ENCODE measurements at places on chromosomes 12 and 14.

- no peak for DNase-seq
Observed at GRCh38 chr14:32450919-32451675, 122.0 kb downstream of the AKAP6 start.

- DNase-seq = no peak
Observed at GRCh38 chr12:123092866-123093265, 58.0 kb downstream of the PITPNM2 start.

DNA sequence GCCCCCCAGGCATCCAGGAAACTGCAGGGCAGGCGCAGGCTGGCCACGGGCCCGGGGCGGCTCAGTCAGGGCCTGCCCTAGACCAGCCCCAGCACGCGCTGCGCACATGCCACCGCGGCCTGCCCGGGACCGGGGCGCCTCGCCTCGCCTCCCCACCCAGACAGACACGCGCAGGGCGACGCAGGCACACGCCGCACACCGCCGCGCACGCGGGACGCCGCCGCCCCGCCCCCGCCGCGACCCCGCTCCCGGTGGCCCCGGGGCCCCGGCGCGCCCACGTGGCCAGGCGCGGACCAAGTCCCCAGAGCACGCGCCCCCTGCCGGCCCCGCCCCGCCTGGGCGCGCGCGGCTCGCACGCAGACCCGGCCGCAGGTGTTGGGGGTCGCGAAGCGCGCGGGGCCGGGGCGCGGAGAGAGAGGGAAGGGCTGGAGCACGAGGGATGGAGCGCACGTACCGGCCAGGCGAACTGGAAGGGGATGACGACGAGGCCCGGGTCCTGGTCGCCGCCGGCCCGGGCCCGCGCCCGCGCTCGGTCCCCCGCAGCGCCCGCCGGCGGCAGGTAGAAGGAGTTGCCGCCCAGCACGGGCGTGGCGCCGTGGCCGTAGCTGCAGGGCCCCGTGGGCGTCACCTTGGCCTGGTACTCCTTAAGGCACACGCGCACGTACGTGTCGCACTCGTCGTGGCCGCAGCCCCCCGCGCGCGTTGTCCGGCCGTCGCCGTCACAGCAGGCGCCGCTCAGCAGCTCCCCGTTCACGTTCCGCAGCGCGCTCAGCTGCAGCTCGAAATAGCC, 1.1 kb downstream of the JAG2 start:
- no peak for DNase-seq

- peak; percentile 93 for DNase-seq
Observed at GRCh38 chr14:94601884-94602391, 10.3 kb upstream of the SERPINA3 start.

- DNase-seq = no peak
Observed at GRCh38 chr14:25259470-25259869, 209.5 kb upstream of the STXBP6 start.

GRCh38 chr14:105389534-105389933, 8.8 kb upstream of the TEX22 start:
- DNase-seq = no peak

DNA sequence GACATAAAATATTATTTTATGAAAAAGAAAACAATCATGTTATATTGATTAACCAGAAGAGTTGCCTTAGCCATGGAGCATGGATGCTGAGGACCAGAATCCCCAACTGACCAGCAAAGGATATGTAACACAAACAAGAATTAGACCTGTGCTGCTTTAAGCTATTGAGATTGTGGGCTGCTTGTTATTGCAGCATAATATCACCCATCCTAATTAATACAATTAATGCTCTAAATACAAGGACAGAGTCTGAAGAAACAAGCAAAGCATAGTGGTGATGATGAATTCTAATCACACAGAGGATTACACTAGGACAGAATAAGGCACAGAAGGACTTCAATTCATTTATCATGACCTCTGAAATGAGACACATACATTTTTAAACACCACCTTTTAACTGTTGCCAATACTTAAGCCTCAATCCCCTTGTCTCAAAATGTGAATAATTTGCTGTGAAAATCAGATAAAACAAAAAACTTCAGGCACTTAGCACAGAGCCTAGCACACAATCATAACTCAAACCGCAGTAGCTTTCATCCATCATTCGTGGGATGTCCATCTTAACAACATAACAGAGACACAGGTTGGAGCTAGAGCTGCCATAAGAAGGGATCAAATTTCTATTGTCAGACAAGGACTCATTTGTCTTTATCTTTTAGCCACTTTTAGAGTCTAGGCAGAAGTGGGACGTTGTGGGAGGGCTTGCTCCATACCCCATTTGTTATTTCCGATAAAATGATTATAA, 449.6 kb upstream of the DCN start:
- DNase-seq = no peak

DNA sequence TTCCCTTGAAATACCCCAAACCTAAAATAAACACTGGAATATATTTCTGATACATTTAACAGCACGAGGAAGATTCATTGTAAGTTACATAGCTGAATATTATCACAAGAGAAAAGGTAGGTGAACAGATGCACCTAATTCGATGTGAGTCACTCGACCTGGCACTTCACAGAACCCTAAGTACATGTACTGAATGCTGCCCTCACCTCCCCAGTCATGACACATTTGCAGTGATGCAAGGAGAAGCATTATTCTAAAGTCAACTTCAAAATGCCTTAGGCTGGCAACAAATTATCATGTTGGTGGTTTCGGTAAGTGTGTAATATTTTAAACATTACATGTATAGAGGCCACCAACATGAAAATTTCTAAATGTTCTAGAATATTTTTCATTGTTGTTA, 35.2 kb upstream of the TMTC2 start:
- no peak for DNase-seq

GRCh38 chr14:88821888-88822287, 2.6 kb upstream of the TTC8 start:
- DNase-seq = no peak

DNA sequence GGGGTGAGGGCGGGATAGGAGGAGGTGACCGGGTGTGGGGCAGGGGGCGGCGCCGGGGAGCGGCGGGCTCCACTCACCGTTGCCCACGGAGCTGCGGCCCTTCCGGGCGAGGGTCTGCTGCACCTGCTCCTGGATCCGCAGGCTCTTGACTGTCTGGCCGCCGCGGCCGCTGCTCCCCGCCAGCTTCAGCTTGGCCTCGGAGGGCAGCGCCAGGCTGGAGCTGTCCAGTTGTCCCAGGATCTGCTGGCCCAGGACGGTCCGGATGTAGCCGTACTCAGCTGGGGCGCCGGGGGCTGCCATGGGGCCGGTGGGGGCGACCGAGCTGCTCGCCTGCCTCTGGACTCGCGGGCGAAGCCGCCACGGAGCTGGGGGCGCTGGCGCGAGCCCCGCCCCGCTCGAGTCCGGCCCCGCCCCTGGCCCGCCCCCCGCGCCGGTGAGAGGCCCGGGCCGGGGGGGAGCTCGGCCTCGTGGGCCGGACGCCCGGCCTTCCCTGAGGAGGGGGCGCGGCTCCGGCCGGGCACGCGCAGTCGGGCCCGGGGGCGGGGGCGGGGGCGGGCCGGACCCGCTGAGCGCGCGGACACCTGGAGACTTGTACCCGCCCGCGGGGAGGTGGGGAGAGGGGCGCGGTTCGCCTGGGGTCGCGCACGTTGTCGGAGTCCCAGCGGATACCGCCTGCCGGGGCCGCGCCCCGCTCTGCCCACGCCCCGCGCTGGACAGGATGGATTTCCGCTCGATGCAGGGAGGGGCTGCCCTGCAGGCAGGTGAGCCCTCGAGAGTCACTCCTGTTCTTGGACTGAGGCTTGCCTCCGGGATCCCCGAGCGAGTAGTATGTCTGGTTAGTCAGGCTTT, at the start of gene PKP2:
PKP2 (minus strand) TSS at position 346 of the 849 bp plus-strand sequence; CDS start at position 300, 46 bp downstream.
- peak; percentile 17 for DNase-seq

DNA sequence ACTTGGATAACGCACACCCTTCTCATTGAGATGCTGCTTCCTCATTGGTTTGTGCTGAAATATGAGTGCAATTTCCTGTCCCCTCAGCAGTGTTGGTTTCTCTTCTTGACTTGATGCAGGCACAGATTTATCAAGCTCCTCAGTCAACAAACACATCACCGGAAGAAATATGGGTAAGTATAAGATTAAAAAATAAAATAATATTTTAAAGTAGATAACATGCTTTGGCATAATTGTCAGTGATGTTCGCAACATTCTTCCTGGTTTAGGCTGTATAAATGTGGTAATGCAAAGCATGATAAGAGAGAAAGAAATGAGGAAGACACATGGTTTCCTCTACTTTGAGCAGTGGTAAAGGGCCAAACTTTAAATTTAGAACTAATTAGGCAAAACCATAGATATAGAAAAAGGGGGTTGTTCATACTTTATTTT, at the start of gene GPR65:
GPR65 (plus strand) TSS at position 86 of the 432 bp plus-strand sequence. CDS start 5,713 bp downstream, outside the sequence.
- no peak for DNase-seq

DNA sequence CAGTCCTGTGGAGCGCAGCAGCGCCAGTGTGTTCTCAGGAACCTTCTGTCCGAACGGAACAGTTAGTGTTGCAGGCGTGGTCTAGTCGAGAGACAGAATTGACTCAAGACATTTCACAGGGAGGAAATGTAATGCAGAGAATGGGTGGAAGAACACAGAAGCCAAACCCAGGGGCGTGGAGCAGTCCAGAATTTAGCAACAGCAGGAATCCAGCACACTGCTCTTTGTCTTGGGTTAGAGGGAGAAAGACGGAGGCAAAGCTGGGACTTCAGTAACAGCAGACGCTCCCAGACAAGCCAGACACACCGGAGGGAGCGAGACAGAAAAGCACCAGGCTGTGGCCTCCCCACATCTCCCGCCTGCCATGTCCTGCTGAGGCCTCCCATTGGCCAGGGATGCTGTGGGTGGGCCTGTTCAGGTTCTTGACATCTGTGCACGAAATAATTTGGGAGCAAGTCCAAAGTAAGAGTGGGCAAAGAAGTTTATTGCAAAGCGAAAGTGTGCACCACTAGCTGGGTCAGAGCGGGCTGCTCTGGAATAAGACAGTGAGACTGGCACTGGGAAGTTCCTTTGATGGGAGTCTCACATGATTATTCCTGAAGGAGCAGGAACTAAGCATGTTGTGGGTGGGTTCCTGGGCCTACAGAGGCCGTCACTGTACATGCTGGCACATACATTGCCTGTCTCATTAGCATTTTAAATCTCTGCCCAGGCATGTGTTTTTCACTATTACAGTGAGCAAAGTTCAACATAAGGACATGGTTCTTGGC, 339.3 kb upstream of the SFSWAP start:
- DNase-seq = no peak

DNA sequence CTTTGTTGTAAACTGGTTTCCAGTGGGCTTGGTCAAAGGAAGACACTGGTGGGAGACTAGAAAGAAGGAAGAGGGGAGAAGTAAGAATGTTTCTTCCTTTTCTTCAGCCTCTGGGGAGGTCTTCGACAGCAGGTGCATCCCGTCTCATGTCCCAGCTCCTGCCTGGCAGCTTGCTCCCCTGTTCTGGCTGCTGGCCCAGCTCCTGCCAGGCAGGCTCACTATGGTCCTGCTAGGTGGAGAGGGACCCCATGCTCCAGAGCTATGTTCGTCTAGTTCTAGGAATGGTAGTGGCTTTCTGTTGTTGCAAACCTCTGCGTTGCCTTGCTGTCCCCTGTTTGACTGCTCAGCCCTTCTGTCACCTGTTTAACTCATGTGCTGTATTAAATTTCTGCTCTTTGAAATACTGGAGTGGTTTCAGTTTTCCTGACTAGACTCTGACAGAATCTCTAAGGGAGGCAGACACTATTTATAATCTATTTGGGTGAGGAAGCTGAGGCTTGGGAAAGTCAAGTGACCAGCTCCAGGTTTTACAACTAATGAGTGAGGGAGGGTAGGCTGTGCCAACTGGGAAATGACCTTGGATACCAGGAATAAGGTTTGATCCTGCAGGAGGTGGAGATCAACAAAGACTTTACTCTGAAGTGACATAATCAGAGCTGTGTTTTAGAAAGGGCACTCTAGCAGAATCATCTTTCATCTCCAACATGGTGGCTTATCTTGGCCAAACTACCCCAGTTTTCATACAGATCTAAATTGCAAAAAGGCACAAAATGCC, 94.7 kb upstream of the DDHD1 start:
- DNase-seq = no peak

GRCh38 chr14:59022144-59022543, 166.3 kb upstream of the DAAM1 start:
- DNase-seq = no peak

- DNase-seq = no peak
Observed at GRCh38 chr14:72883109-72883508, 10.8 kb downstream of the DPF3 start.

- DNase-seq = no peak
Observed at GRCh38 chr12:13215056-13215455, 18.5 kb downstream of the EMP1 start.

DNA sequence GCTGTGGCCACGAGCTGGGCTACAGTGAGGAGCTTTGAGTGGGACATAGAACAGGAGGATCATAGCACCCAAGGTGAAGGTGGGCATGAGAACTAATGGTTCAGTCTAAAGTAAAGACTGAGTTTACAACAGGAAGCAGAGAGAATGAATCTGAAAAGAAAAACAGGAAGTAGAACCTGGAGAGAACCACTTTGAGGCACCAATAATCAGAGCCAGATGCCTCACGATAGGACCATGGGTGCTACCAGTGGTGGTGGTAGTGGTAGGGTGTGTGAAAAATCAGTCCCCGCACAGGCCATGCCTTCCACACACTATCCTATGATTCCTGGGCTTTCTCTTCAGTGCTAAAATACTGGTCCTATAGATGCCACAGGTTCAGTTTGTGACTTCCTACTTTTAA, 293.6 kb downstream of the AKAP6 start:
- DNase-seq = no peak

DNA sequence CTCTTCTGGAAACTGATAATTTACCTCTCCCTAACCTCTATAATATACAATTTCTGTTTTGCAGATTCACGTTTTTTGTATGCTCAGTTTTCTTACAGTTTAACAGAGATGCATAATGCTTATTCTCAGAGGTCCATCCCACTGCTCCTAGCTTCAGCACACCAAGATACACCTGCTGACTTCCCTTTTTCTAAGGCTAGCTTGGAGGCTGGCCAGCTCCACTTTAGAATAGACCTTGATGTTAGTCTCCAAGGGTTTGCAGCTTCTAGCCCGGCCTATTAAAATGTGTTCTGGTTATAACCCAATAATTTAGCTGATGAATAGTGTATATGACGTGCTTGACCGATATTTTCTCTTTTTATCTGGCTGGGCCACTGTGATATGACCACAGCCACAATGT, 261.2 kb downstream of the EGLN3 start:
- DNase-seq = no peak

All from astrocyte of the spinal cord (primary cell).